NCI-H1694 (cell line): ENCODE measurements at places on chromosomes 4 and X.

GRCh38 chr4:89026542-89026941 is 30.4 kb downstream of the FAM13A start:
- no peak for DNase-seq

DNA sequence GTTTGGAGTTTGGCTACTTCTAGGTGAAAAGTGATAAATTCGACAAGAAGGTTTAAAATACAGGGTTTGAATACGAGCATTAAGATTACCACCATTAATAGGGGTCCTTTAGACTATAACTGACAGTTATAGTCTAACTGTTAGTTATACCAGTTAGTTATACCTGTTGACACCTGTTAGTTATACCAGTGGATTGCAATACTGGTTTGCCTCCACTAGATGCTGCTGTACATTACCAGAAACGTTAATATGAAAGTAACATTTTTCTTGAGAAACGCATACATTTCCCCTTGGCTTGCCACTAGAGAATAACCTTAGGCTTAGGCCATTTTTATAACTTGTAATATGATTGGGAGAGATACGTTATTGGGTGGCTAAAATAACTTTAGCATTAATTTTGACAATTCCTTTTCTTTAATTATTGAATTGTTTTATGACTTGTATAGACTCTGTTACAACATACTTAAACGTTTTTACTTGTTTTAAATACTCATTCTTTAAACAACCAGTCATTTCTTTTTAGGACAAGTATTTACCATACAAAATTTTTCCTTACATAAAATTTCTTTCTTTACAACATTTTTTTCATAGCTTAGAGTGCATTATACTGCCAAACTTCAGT is 911.2 kb downstream of the FSTL5 start:
- peak; percentile 10 for DNase-seq

GRCh38 chr4:125266901-125267604 is 47.7 kb upstream of the FAT4 start:
- no peak for DNase-seq

DNA sequence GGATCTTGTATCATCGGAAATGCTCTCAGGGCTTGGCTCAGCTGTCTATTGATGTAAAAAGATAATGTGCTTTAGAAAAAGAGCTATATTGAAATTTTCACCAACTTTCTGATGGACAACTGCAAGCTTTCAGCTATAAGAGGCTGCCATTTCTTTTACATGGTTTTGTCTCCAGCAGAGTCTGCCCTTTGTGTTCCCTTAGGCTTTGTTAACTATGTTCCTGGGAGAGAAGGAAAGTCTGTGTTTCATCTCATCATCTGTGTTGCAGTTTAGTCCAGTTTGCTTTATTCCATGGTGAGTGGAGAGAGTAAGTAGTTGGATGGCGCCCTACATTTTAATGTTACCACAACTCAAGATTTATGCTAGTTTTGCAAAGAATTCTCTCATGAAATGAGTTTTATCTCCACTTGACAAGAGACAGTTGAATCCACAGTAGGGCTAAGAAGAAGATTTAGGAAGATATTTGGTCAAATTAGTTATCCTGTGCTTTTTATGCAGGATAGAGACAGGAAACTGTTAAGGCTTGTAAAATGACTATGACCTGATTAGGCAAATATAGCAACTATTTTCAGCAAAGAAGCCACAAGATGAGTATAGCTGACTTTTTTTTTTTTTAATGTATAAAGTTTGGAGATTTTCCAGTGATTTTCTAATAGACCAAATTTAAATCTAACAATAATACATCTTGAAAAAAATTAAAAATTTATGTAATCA is 16.5 kb downstream of the SEPTIN11 start:
- DNase-seq = no peak

- DNase-seq = no peak
Measured at GRCh38 chrX:69228732-69229131, 63.5 kb upstream of the PJA1 start.

GRCh38 chr4:186475202-186475601 is 80.2 kb downstream of the MTNR1A start:
- DNase-seq = no peak

- no peak for DNase-seq
Measured at GRCh38 chrX:150503898-150504219, 64.6 kb upstream of the MTM1 start.

- no peak for DNase-seq
Measured at GRCh38 chrX:107288676-107289075, 82.3 kb downstream of the DNAAF6 start.

- DNase-seq = no peak
Measured at GRCh38 chr4:56220261-56220660, 167.0 kb downstream of the AASDH start.

- DNase-seq = no peak
Measured at GRCh38 chrX:119685225-119686066, 7.5 kb downstream of the SEPTIN6 start.

- DNase-seq = no peak
Measured at GRCh38 chrX:115226929-115227328, 7.0 kb downstream of the LRCH2 start.

- no peak for DNase-seq
Measured at GRCh38 chrX:135543924-135544323, 23.5 kb downstream of the INTS6L start.

- no peak for DNase-seq
Measured at GRCh38 chrX:47587091-47587891, 5.1 kb downstream of the TIMP1 start.

DNA sequence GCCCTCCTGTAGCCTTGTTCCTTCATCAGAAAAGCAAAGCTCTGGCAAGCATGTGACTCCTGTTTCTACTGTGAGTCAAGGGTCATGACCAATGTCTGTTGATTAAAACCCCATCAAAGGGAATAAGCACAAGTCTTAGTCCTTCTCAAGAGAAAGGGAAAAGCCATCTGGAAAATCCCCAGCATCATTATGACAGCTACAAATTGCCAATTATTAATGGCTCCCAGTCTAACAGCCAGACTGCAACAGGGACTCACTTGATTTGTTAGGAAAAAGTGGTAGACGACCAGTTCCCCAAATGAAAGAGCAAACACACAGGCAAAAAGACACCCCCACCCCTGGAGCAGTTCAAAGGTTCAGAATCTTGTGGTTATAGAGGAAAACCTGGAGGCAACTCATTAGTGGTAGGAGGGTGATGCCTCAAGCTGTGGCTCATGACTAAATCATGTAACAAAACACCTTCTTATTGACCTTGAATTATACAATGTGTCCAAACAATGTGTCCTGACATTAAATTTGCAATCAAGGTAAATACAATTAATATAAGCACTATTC is 315.7 kb downstream of the HNRNPD start:
- no peak for DNase-seq
